Left ventricle myocardium superior (tissue), 1 donor: ENCODE measurements at places on chromosomes 3 and 15. TPM values are rescaled to one million over a fixed set of nuclear protein-coding genes. Genes with fewer than 3 reads are reported as not detected.

NRG4 gene
- not detected for total RNA-seq

DNA sequence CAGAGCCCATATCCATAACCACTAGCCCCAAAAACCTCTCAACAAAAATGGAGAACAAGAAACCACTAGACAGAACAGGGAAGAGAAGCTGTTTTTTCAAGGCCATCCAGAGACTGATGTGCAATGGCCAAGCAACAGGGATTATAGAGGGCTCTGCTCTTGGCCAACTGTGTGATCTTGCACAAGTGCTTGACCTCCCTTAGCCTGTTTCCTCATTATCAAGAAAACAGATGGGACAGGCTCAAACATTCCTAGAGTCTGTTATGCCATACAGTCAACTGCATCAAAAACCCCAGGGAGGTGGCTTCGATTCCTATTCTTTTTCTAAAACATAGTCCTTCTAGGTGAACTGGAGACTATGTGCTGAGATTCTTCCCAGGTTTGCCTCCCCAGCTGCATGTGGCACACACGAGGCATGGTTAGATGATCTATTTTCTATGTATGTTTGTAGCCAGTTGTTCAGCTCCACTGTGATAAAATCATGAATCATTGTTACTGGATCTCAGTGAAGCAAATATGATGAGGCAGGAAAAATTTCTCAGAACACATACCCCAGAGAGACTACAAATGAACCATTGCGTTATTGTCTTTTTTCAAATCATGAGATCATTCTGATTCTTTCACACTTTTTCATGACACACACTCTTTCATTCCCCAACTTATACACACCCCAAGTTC, 132.9 kb upstream of the TGFBR2 start:
- no peak for DNase-seq

GRCh38 chr3:179504371-179504770, 53.1 kb upstream of the GNB4 start:
- DNase-seq: no peak

- no peak for DNase-seq
Observed at GRCh38 chr3:156620901-156621300, 53.5 kb upstream of the TIPARP start.

RHOV gene
- total RNA-seq: not detected

GRCh38 chr3:172803489-172803888, 53.0 kb downstream of the ECT2 start:
- no peak for DNase-seq

DAZL gene
- not detected for total RNA-seq

DNA sequence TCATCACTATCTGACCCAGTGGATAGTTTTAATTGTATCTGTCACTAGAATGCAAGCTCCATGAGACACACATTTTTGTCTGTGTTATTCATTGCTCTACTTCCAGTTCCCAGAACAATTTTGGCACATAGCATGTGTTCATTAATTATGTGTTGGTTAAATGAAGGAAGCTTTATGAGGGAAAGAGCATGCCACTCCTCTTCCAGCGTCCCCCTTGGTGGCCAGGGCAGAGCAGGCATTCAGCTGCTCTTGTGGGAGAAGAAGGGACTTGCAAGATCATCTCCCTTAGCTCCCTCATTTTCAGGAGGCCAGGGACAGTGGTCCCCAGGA, 489 bp upstream of the GALNT15 start:
- DNase-seq: no peak

GRCh38 chr3:159039286-159039685, 237.4 kb downstream of the MFSD1 start:
- no peak for DNase-seq

MESP2 gene
- 0.20 TPM for total RNA-seq

- DNase-seq: no peak
Observed at GRCh38 chr3:28150465-28151206, 90.8 kb upstream of the CMC1 start.

DNA sequence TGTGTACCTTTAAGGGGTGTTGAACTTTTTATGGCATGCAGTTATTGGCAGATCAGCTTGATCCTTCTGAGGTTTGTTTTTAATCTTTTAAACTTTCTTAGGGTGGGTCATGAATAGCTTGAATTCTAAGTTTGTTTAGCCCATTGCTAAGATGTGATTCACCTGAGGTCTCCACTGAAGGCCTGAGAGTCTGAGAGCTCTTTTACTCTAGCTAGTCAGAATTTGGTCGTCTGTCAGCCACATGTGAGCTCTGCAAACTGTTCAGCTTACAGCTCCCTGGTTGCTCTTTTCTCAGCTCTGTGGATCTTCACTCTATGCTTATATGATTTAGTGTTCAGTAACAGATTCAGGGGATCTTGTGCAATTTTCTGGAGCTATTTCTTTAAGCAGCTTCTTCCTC, 161.3 kb downstream of the ABHD5 start:
- DNase-seq: no peak

DNA sequence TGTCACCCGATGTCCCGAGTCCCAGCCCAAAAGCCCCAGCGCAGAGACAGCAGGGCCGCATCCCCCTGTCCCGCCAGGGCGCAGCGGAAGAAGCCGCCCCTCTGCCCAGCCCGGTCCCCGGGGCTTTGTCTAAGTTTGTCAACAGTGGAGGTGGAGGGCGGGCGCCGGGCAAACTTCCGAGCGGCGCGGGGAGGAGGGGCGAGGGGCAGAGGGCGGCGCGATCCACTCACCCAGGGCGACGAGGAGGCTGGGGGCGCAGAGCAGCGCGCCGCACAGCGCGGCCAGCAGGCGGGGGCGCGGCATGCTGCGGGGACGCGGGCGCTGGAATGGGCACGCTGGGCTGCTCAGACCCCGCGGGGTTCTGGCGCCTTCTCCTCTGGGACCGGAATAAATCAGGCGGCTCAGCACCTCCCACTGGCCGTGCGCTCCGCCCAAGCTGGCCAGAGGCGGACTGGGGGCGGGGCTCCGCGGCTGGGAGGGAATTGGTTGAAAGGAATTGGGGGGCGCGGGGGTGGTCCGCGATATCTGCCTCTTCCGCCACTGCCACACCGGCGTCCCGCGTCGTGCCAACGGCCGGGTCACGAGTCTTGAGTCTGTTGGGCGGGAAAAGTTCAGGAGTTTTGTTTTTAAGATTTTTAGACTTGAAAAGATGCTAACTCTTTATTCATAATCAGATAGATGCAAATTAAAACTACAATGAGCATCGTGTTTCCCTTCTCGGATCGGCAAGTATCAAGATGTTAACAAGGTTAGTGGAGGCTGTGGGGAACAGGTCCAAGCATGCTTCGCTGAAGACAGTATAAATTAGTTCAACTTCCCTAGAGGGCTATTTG, at the start of gene MFGE8:
Gene MFGE8, minus strand, starts transcription at position 363 of the 833 bp plus-strand sequence. Its CDS starts 60 bp downstream, at position 303.
- DNase-seq: peak; percentile 91

GRCh38 chr3:14274612-14274936, 96.0 kb downstream of the LSM3 start:
- no peak for DNase-seq

- no peak for DNase-seq
Observed at GRCh38 chr3:174547801-174548435, 311.2 kb upstream of the NAALADL2 start.

DNA sequence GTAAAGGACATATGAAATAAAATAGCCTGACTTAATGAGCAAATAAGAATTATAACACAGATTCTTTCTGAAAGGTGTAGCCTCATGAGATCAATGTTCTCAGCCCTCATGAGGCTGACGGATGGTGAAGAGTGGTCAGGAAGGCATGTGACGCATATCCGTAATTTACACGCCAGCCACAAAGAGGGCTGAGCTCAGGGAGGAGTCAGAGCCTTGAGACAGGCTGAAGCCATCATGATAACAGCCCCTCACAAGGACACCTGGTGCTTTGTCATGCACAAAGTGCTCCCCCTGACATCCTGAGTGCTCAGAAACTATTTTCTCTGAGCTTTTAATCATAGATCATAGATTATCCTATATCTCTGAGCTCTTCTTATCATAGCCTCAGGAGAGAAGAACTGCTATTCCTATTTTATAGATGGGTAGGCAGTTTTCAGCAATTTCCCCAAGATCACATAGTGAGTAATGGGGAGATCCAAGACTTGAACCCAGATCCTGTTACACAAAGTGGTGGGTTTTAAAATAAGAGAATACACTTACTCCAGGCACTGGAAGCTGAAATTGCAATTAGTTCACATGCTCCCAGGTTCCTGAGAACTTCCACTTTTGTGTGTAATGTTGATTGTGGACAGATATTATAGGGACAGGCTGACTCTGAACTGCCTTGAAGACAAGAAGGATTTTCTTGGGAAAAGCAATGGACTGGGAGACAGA, 267.1 kb downstream of the RPLP1 start:
- DNase-seq: no peak

CCK gene
- not detected for total RNA-seq

TMEM202 gene
- not detected for total RNA-seq

CLDN16 gene
- total RNA-seq: not detected

CSPG5 gene
- total RNA-seq: 0.59 TPM

- no peak for DNase-seq
Observed at GRCh38 chr15:79089331-79089889, 1.2 kb downstream of the RASGRF1 start.

GRCh38 chr15:57510647-57511046, 81.1 kb upstream of the MYZAP start:
- peak; percentile 73 for DNase-seq

NSMCE3 gene
- 6.8 TPM for total RNA-seq

GRCh38 chr3:50542177-50543034, 25.1 kb downstream of the C3orf18 start:
- DNase-seq: peak; percentile 70

DNA sequence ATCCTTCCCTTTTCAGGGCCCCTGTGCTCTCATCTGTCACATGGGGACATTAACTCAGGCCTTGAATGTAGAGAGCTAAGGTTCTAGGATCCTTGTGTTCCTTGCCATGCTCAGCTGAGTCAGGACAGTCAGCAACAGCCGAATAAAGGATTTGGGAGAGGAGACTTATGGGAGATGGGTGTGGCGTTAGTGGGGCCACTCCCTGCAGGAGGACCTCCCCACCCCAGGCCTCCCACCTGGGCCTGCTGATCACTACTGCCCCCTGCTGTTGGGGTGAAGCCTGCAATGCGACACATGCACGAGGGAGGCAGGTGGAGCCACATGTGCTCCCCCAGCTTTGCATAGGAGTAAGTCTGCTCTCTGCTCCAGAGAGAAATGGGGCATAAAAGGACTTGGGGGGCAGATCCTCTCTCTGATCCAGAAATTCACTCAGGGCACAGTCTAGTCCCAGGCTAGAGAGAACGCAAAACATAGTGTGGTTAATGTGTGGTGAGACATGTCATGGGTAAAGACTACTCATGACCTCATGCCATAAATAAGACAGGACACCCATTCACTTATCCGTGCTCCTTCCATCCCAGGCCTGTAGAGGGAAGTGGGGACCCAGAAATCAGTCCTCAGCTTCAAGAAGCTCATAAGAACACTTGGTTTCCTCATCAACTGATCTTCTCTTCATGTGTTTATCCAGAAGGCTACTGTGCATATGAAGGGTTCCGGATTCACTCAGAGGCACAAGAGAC, 19.4 kb downstream of the RBP1 start:
- DNase-seq: peak; percentile 39

DNA sequence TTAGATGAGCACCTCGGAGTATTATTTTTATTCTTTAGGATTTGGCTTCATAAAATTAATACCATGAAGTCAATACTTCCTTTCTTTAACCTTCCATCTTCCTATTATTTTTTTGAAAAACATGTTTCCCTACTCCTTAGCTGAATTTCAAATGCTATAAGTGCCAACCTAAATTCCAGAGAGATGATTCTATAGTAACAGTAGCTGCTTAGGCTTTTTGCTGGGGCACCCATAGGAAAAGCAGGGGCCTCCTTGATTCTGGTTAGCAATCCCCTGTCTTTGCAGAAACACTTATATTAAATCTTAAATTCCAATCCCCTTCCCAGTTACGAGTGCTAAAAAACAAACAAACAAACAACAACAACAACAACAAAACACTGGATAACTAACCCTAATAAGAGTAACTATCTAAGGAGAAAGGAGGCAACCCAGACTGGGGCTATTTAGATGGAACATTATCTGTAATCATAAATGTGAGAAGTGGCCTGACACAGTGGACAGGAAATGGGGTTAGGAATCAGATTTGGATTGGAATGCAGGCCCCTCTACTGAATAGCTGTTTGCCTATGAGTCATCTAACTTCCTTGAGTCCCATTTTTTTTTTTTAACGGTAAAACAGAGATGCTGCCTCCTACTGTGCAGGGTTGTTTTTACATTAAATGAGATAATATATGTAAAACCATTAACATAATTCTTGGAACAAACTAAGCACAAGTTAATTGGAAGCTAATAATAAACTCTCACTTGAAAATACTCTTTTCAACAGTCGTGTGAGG, 148.1 kb downstream of the WDR72 start:
- DNase-seq: no peak
